Astrocyte of the spinal cord (primary cell): ENCODE measurements at places on chromosomes 16 and 17.
A peak's percentile ranks its signal among the peaks of the same experiment; 100 is the strongest.

- DNase-seq, result no peak
These were observed 12.3 kb downstream of the GPT2 start for GRCh38 chr16:46896314-46896968.

DNA sequence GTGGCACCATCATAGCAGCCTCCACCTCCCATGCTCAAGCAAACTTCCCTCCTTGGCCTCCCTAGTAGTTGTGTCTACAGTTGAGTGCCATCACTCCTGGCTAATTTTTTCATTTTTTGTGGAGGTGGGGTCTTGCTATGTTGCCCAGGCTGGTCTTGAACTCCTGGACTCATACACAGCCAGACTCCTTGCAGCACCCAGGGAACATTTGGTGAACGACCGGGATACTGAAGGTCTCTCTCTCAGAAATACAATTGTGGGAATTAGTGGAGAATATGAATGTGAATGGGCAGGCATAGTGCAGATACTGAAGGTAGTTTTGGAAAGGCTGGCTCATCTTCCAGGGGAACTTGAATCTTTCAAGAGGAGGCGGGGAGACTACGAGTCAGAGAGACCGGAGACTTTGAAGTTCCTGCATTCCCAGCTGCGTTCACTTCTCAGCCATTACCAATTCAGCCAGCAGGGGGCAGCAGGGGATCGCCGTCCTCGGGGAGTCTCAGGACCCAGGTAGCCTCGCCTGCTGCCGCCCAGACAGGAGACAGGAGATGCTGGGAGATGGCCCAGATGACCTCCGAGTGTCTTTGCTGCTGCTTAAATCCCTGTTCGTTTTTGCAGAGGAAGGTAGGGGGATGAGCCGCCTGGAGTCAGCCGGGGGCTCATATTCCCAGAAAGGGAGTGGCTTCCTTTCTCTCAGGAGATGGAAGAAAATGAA lies 68.6 kb downstream of the HAPSTR1 start:
- DNase-seq, result peak; percentile 59

GRCh38 chr16:72930396-72930795 lies 117.5 kb downstream of the ZFHX3 start:
- DNase-seq, result no peak

DNA sequence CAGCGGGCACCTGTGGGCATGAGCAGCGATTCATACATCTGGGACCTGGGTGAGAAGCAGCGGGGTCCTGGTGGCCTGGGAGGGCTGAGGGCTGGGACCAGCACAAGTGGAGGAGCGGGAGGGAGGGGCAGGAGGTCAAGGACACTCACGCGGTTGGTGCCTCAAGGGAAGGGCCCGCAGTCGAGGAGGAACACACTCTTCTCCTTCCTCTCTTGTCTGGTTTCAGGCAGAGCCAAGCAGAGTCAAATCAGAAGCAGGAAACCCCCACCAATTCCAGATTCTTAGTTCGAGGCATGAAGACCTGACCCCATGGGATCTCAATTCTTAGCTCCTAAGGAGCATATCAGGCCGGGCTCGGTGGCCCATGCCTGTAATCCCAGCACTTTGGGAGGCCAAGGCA lies 15.7 kb downstream of the DNAI2 start:
- no peak for DNase-seq

- peak; percentile 40 for DNase-seq
These were observed 5.9 kb downstream of the TRPV1 start for GRCh38 chr17:3603119-3603869.

DNA sequence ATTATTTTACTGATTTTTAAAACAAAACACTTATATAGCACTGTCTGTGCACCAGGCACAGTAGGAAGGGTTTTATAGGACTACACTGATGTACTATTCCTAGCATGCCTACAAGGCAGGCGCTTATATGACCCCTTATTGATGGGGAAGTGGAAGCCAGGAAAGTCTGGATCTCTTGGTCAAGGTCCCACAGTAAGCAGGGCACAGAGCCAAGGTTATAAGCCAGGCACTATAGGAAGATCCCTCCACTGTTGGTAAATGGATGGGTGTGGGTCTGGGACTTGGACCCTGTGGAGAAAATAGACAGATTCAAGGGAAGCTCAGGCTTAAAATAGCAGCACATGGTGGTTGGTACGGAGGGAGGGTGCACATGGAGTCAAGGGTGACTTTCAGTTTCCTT lies 59.1 kb upstream of the PLCG2 start:
- DNase-seq, result no peak
